ENCODE measurements at places on chromosomes 4 and X.

DNA sequence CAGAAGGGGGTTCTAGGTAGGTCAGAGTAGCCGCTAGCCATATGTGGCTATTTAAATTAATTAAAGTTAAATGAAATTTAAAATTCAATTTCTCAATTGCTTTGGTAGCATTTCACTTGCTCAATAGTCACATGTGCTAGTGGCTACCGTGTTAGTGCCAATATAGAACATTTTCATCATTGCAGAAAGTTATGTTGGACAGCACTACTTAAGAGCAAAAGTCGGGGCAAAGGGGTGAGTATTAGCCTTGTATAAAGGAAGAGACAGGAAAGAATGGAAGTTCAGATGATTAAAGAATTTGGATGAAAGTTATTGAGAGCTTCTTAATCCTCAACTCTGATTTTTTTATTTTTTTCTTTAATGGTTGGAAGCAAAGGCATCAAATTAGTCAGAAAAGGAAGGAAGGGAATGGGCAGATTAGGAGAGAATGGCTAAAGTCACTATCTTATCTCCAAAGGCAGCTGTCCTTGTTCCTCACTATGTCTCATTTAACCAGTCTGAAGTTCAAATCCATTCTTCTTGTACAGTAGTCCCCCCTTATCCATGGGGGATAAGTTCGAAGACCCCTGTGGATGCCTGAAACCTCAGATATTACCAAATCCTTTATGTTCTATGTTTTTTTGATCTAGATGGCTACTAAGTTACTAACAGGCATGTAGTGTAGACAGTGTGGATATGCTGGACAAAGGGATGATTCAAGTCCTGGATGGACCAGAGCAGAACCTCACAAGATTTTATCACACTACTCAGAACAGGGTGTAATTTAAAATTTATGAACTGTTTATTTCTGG, 22.9 kb downstream of the OCIAD1 start:
- DNase-seq: no peak

GRCh38 chr4:1039493-1040343, 28.3 kb downstream of the FGFRL1 start:
- DNase-seq: no peak

DNA sequence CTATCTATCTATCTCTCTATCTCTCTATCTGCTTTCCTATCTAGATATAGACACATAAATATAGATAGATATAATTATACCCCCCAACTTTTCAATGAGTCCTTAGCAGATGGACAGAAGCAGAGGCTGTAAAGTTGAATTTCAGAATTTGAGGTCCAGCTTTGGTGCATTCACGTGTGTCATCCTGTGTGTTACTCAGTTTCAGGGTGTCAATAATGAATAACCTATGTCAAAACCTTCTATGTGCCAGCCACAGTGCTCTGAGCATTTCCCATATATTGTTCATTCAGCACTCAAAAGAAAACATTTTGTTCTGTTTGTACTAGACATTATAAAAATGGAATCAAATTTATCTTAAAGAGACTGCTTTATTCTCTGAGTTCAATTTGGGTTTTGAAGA, 310.0 kb downstream of the ARHGAP24 start:
- DNase-seq: no peak

DNA sequence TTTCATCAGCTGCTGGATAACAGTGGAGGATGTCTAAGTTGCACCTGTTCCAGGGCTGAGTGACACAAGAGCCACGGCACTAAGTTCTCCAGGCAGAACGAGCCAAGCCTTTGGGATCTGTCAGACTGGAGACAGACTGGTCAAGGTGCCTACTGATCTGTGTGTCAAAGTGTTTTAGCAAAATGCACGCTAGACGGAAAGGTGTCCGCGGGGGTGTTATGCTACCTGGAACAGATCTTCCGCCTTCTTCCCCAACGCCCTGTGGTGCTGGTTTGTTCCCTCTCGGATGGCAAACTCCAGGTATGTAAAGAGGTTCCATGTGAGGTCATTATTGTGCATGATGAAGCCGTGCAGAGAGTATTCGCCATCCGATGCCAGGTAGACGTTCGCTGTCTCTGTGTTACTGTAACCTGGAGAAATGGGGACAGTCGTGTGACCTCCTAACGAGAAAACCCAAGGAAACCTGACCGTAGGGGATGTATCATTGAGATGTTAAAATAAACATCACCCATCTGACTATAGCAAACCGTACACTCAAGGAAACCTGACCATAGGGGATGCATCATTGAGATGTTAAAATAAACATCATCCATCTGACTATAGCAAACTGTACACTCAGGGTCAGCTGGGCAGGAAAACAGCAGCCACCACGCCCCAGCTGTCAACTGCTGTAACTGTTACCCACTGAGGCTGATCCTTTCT, 29.7 kb upstream of the SLC25A6 start:
- DNase-seq: no peak

GRCh38 chr4:105758958-105759357, 50.4 kb downstream of the GSTCD start:
- DNase-seq: no peak

Data from CD4-positive, alpha-beta T cell (primary cell).